ENCODE measurements at places on chromosomes 2 and 18.

DNA sequence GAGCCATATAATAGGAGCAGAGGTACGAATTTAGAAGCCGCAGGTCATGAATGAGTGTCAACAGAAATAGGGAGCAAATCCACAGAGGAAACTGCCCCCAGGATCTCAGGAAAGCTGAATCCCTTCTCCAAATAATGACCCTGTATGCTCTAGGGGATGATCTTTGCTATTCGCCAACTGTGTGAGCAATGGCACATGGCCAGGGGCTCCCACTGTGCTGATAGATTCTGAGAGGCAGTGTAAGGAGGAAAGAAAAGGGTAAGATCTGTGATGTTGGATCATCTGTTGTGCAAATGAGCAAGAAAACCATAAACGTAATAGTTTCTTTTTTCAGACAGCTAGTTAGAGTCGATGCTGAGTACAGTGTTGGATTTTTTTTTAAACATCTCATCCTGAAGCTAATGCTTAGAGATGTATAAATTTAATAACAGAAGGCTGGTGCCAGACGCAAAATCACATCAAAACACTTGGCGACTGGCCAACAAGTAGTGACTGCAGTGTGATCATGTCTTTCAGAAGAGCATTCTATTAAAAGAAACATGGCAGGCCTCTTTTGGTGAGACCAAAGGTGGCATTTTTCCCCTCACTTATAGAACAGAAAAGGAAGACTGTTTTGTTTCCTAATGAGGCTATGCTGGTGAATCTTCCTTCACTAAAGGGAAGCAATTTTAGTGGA, 77.4 kb downstream of the ABCA12 start:
- DNase-seq, result no peak

GRCh38 chr2:235669983-235670962, 176.4 kb downstream of the AGAP1 start:
- DNase-seq, result no peak

GRCh38 chr2:71888751-71889445, 258.8 kb downstream of the CYP26B1 start:
- DNase-seq, result no peak

- no peak for DNase-seq
These were observed 144.6 kb downstream of the ATL2 start for GRCh38 chr2:38232454-38232853.

- DNase-seq, result no peak
These were observed 25.4 kb downstream of the SLC66A3 start for GRCh38 chr2:11180653-11181052.

GRCh38 chr2:23145460-23145859, 239.5 kb upstream of the KLHL29 start:
- no peak for DNase-seq

DNA sequence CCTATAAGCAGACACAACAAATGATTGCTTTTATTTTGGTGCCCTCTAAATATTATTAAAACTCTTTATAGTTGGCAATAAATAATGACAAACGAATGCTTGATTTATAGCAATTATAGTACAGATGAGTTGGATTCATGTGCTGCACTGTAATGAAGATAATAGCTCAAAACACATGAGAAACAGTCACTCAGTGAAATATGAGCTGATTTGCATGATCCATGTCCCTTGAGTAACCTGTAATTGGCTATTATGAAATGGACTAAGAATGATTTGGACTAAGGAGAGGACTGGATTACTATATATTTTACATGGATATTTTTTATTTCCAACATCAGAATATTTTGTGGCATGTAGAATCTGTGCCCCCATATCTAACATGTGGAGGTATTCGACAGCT, 365.6 kb upstream of the UBE2E3 start:
- no peak for DNase-seq

DNA sequence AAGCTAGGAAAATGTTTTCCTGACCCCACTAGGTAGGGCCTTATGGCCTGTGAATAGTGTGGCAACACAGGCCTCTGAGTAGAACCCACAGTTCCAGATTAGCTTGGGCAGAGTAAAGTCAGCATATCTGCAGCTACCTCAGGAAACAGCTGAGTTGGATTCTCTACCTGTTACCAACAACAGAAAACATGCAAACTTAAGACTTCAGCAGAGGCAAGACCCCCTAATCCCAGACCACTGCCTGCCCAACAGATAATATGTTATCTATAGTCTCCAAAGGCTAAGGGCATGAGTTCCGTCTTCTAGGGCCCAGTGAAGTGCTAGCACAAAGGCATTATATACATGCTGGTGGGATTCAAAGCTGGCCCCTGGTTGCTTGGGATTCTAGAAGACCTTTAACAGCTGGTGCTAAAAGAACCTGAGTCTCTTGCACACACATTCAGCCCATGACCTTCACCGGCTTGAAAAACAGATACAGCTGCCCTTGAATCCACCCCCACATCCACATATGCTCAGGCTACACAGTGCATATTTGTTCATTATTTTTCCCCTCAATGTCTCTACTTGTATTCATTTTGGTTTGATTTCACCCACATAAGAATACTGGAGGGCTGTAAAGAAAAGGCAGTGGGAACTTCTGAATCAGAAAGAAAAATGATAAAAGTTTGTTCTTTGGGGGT, 13.5 kb upstream of the UBXN4 start:
- DNase-seq, result no peak

GRCh38 chr18:47050468-47050867, 15.0 kb upstream of the ELOA2 start:
- no peak for DNase-seq

- DNase-seq, result no peak
These were observed 153.3 kb upstream of the ZSWIM2 start for GRCh38 chr2:187002242-187002641.

GRCh38 chr2:168643979-168644378, 158.5 kb upstream of the NOSTRIN start:
- DNase-seq, result no peak

Measured in ascending aorta (tissue), 2 donors.